ENCODE measurements at places on chromosomes 7 and 10. TPM values are rescaled to one million over a fixed set of nuclear protein-coding genes. Genes with fewer than 3 reads are reported as not detected.

The MUC12 gene
- not detected for polyA plus RNA-seq

The CALHM3 gene
- polyA plus RNA-seq, result not detected

The SLC26A5 gene
- not detected for polyA plus RNA-seq

The OPN1SW gene
- polyA plus RNA-seq, result 0.97 TPM

Data from Purkinje cell (primary cell).